ENCODE measurements at places on chromosomes 1 and 21. TPM values are rescaled to one million over a fixed set of nuclear protein-coding genes. Genes with fewer than 3 reads are reported as not detected.

THEM5 gene
- not detected for total RNA-seq

GJA9 gene
- total RNA-seq, result not detected

DNA sequence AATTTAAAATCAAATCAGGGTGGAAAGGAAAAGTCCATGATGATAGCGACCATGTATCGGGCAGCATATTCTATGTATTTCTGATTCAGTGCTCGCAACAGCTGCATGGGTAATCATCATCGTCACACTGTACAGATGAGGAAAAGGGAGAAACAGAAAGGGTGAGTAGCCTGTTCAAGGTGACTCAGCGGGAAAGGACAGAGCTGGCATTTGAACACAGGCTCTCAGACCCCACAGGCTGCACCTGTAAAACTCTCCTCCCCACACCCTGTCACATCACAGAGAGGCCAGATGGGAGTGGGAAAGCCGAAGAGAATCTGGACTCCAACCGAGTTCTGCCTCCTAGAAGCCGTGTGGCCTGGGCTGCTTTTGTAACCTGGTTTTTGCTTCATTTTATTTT lies 14.0 kb downstream of the RUNX1 start:
- H3K27me3 ChIP-seq, result no peaks in the 10 kb centered on the region
- no peak for DNase-seq
- no peak overlapping the region for H3K4me3 ChIP-seq

- no peaks in the 10 kb centered on the region for H3K36me3 ChIP-seq
- no peak overlapping the region for H3K4me3 ChIP-seq
- H3K27me3 ChIP-seq, result no peaks in the 10 kb centered on the region
- no peak overlapping the region for H3K27ac ChIP-seq
- no peaks in the 10 kb centered on the region for H3K4me1 ChIP-seq
- DNase-seq, result no peak
Measured at GRCh38 chr1:85091671-85092280, 43.5 kb upstream of the MCOLN3 start.

- DNase-seq, result no peak
- no peaks in the 10 kb centered on the region for H3K36me3 ChIP-seq
- H3K27me3 ChIP-seq, result no peaks in the 10 kb centered on the region
- no peaks in the 10 kb centered on the region for H3K4me1 ChIP-seq
Measured at GRCh38 chr1:114482585-114482984, 28.4 kb downstream of the TRIM33 start.

GRCh38 chr1:247411621-247412327 lies 4.2 kb upstream of the NLRP3 start:
- no peak overlapping the region for H3K4me3 ChIP-seq
- no peaks in the 10 kb centered on the region for H3K36me3 ChIP-seq
- H3K27ac ChIP-seq, result no peak overlapping the region
- H3K4me1 ChIP-seq, result no peaks in the 10 kb centered on the region
- no peak for DNase-seq

- H3K27ac ChIP-seq, result no peak overlapping the region
- no peaks in the 10 kb centered on the region for H3K27me3 ChIP-seq
- no peak overlapping the region for H3K4me3 ChIP-seq
- H3K36me3 ChIP-seq, result no peaks in the 10 kb centered on the region
- DNase-seq, result no peak
Measured at GRCh38 chr1:66365635-66366034, 168.3 kb upstream of the SGIP1 start.
